ENCODE measurements at places on chromosomes 11 and 22.
A peak's percentile ranks its signal among the peaks of the same experiment; 100 is the strongest.

- no peak for DNase-seq
Observed at GRCh38 chr11:95338430-95338991, 107.5 kb upstream of the SESN3 start.

DNA sequence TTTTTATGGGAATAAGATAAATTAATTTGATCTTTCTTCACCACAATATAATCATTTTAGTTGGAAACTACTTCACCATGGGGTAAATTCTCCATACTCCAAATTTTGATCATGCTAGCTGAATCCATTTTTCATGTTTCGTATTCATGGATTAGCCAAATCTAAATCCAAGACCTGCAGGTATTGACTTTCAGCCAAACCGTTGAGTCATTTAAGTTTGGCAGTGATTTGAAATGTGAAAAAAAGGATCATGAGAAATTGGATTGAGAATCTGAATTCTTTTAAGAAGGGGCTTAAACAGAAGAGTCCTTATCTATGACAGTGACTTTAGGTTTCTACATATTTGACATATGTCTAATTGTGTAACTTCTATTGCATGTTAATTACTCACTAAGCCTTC lies 5.3 kb downstream of the GAS2 start:
- no peak for DNase-seq

DNA sequence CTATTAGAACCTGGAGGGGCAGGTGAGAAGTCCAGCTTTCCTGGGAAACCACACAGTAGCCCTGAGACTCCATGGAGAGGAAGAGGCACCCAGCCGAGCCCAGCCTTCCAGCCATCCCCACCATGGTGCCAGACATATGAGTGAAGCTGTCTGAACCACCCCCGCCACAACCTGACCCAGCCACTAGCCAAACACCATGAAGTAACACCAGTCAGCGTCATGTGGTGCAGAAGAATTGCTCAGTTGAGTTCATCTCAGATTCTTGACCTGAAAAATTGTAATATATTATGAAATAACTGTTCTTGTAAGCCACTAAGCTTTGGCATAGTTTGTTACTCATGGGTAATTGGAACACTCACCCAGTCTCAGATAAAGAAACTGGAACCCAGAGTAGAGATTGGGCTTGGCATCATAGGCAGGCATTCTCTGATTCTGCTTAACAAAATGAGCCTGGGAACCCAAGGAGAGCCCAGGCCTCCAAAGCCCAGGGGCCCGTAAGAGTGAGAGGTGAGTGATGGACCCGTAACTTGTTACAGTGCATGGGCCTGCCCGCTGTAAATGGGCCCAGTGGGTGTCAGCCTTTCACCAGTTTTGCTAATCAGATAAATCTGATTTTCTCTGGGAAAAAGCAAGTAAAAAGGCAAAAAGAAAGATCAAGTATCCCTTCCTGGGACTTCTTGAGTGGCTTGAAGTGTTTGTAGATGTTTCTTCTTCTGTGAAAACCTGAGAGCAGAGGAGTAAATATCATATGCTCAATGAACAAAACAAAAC lies 305.5 kb downstream of the DDX10 start:
- DNase-seq: no peak

DNA sequence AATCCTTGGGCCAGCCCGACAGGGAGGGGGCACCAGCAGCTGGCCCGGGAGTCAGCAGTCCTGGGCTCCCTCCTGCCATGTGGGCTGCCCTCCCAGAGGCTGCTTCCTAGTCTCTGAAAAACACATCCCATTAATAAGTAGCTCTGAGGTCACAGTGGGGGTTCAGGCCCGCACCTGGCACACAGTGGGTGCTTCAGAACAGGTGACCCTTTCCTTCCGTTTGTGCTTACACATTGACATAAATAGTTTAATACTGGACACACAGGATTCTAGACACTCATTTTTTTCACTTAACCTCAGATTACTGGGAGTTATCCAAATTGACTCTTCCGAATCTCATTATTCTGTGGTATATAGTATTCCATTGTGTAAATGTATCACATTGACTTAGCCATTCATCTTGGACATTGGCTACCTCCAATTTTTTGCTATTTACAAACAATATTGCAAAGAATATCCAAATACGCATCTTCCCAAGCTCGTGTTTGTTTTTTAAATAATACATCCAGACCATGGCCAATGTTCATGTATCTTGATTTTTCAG lies 474 bp upstream of the CHADL start:
- no peak for DNase-seq

DNA sequence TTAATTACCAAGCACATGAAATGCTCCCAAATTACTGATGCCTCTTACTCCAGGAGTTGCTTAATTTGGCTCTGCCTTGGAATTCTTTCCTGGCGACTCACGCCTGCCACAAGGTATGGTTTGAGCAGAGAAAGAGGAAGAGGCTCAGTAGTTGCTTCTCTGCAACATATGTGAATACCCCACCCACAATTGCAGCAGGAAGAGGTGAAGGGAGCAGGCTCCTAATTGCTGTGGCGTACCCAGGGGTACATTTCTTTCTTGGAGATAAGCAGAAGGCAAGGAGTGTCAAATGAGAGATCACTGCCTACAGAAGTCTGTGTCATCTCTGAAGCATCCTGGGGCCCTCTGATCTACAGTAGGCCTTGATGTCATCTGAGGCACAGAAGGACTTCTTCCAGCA lies 10.6 kb upstream of the NNMT start:
- no peak for DNase-seq

- peak; percentile 19 for DNase-seq
Observed at GRCh38 chr11:10459029-10459970, 4.2 kb downstream of the AMPD3 start.

DNA sequence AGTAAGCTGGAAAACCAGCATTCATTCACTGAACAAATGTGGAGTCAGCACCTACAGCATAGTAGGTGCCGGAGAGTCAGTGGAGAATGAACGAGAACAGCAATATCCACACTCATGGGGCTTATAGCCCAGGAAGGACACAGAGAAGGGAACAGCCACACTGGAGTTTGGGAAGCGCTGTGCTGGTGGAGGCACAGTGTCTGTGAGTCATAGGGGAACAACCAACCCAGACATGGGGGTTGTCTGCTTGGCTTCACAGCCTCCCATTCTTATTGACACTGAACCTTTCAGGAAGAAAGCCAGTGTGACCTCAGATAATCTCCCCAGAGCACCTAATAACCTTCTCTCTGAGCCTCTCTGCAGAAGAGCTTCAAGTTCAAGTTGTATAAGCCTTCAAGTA lies 56.6 kb upstream of the UBASH3B start:
- no peak for DNase-seq

DNA sequence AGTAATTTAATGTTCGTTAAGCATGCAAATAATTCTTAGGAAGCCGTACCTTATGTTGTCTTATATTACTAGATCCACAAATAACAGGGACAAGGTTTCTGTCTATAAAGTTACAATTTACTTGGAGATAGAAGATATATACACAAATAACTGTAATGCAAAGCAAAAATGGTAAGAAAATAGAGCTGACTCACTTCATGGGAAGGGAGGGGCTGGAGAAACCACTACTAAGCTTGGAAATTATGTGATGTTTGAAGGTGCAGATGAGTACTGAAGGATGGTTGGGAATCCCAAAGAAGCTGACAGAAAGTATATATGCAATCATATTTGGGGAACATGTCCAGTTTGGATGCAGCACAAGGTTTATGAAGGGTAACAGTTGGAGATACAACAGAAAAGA lies 4.0 kb downstream of the NPAT start:
- no peak for DNase-seq
